ENCODE measurements at places on chromosomes 12 and 14.

GRCh38 chr12:132423820-132424645, 65.9 kb upstream of the FBRSL1 start:
- no peak for DNase-seq

DNA sequence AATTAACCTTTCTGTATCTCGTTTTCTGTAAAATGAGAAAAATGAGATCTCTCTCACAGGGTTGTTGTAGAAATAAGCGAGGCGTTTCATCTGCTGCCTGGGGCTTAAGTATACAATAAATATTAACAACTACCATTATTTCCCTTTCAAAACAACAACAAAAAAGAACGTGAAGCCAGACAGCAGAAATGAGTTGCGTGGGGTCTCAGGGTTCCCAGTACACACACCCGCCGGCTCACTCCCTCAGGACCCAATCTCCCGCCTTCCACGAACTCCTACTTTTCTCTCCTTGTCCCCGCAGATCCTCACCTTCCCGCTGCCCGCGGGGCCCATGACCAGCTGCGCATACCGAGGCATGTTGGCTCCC, 227 bp downstream of the GPN3 start:
- DNase-seq = no peak

- DNase-seq = peak; percentile 53
Observed at GRCh38 chr14:105537580-105538474, 11.4 kb downstream of the TMEM121 start.

DNA sequence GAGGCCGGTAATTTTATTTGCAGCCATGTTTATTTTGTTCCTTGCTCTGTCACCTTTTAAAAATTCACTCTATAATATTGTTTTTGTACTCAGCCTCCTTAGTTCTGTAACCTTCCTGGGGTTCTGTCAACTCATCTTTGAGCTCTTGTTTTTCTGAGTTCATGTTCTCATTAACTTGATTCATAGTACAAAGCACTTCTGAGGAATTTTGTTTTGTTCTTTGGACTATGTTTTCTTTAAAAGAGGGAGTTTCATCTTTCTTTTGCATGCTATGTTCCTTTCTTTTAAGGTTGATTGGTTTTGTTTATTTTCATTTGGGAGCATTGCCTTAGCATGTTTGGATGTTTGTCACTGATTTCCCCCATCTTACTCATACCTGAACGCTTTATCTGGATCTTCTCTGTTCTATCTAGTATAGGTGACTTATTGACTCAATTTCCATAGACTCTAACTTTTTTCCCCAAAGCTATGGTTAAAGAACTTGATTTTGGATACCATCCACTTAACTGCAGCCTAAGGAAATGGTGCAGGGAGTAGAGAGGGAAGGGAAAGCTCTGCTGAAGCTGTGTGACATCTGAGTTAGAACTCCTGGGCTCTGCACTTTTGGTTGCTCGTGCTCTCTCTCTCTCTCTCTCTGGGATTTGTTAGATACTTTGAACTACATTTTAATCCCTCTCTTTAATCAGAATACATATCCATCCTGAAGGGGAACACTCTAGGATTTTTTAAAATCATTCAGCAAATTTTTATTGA, 268.5 kb downstream of the PAWR start:
- no peak for DNase-seq

- no peak for DNase-seq
Observed at GRCh38 chr12:109310247-109311125, 1.4 kb upstream of the FOXN4 start.

GRCh38 chr12:46296822-46297221, 28.0 kb upstream of the SLC38A1 start:
- DNase-seq = no peak

DNA sequence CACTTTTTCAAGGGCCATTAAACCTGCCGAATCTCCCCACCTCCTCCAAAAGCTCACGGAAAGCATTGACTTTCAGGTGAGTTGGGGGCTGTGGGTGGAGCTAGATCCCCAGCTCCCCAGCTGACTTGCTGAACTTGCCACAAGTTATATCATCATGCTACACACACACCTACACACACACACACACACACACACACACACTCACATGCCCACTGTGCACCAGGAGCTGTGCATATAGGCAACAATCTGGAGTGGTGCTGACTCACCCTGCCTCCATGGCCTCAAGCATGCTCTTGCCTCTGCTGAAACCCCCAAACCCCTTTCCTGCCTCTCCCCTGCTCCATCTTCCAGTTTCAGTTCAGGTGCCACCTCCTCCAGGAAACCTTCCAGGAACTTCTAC, 26.1 kb downstream of the SERPINA3 start:
- DNase-seq = no peak

GRCh38 chr12:53193040-53193439, 12.3 kb upstream of the CSAD start:
- DNase-seq = no peak

- no peak for DNase-seq
Observed at GRCh38 chr14:72876005-72876709, 17.7 kb downstream of the DPF3 start.
